Uterus (tissue), 4 donors: ENCODE measurements at places on chromosomes 5 and 9. TPM values are rescaled to one million over a fixed set of nuclear protein-coding genes. Genes with fewer than 3 reads are reported as not detected.

ENG gene
- total RNA-seq: 14.0 TPM

GRCh38 chr5:62286834-62287233 is 19.2 kb upstream of the KIF2A start:
- H3K4me3 ChIP-seq: no peak overlapping the region
- H3K4me1 ChIP-seq: no peaks in the 10 kb centered on the region
- no peak for DNase-seq
- H3K27ac ChIP-seq: no peak overlapping the region
- no peaks in the 10 kb centered on the region for H3K27me3 ChIP-seq

ACER2 gene
- total RNA-seq: 5.7 TPM

- no peaks in the 10 kb centered on the region for H3K4me1 ChIP-seq
- no peaks in the 10 kb centered on the region for H3K36me3 ChIP-seq
- H3K27ac ChIP-seq: no peak overlapping the region
- H3K27me3 ChIP-seq: no peaks in the 10 kb centered on the region
- no peak overlapping the region for H3K4me3 ChIP-seq
Measured at GRCh38 chr5:94396687-94397086, 221.7 kb downstream of the KIAA0825 start.

DNA sequence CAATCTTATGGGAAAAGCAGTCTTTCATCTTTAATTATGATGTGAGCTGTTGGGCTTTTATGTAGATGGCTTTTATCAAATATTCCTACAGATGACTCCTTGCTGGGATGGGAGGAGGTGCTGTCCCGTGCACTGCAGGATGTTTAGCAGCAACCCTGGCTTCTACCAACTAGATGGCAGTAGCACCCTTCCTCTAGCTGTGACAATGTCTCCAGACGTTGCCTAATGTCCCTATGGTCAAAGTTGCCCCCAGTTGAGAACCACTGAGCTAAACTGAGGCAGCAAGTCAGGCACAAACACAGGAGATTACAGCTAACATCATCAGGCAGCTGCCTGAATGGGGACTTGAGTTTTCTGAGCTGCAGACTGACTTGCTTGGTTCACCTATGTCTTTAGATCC is 401.9 kb upstream of the PDE4D start:
- no peaks in the 10 kb centered on the region for H3K36me3 ChIP-seq
- no peak overlapping the region for H3K4me3 ChIP-seq
- H3K4me1 ChIP-seq: no peaks in the 10 kb centered on the region

- no peak overlapping the region for H3K27ac ChIP-seq
- H3K4me1 ChIP-seq: no peaks in the 10 kb centered on the region
- H3K36me3 ChIP-seq: no peaks in the 10 kb centered on the region
- H3K27me3 ChIP-seq: no peaks in the 10 kb centered on the region
- DNase-seq: no peak
Measured at GRCh38 chr9:14170392-14170931, 143.5 kb downstream of the NFIB start.

DNA sequence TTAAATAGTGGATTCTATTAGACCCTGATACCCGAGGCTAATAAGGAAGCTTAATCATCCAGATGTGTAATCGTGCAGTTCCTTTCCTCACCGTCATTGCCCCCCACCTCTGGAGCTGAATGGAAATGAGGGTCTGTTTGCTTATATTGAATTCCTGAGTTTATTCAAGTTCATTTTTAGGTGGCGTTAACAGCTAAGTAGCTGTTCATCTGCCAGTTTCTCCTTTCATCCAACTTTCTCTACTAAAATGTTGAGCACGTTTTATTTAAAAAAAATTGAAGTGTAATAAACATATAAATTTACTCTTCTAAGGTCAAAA is 291.0 kb downstream of the DOCK8 start:
- H3K27me3 ChIP-seq: no peaks in the 10 kb centered on the region
- no peak for DNase-seq
- H3K4me3 ChIP-seq: peak overlapping the region; percentile 73
- H3K36me3 ChIP-seq: no peaks in the 10 kb centered on the region
- H3K4me1 ChIP-seq: no peaks in the 10 kb centered on the region

CDC20B gene
- total RNA-seq: not detected

DNA sequence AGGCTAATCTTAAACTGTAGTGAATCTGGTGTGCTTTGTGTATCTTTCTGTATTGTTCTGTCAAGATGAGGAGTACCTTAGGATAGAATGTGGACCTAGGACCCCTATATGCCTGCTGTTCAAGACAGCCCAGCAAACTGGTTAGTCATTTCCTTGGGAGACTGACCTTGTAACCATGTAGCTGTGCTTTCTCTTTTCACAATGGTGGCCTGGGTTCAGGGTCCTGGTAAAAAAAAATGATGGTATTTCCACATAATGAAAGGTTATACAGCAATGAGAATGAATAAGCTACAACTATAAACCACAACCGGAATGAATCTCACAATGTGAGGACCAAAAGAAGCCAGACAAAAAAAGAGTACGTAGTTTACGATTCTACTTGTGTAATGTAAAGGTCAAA is 36.4 kb upstream of the F2RL1 start:
- H3K4me1 ChIP-seq: no peaks in the 10 kb centered on the region
- no peak for DNase-seq
- H3K27me3 ChIP-seq: no peaks in the 10 kb centered on the region
- H3K27ac ChIP-seq: no peak overlapping the region

FAM169A gene
- 26.5 TPM for total RNA-seq

GRCh38 chr9:135279834-135280393 is 192.4 kb downstream of the OLFM1 start:
- DNase-seq: no peak
- H3K4me3 ChIP-seq: no peak overlapping the region
- no peak overlapping the region for H3K27ac ChIP-seq
- no peaks in the 10 kb centered on the region for H3K36me3 ChIP-seq

GRCh38 chr9:98971168-98971914 is 27.6 kb downstream of the COL15A1 start:
- peak; percentile 56 for DNase-seq
- H3K4me3 ChIP-seq: no peak overlapping the region
- no peaks in the 10 kb centered on the region for H3K4me1 ChIP-seq

GRCh38 chr9:36789886-36790285 is 217.2 kb downstream of the MELK start:
- DNase-seq: no peak
- H3K4me3 ChIP-seq: no peak overlapping the region
- H3K27me3 ChIP-seq: no peaks in the 10 kb centered on the region
- H3K4me1 ChIP-seq: no peaks in the 10 kb centered on the region
- H3K36me3 ChIP-seq: no peaks in the 10 kb centered on the region
- H3K27ac ChIP-seq: no peak overlapping the region

CCNH gene
- 65.6 TPM for total RNA-seq

JADE2 gene
- total RNA-seq: 16.1 TPM

GRCh38 chr5:6466975-6467567 is 18.4 kb downstream of the UBE2QL1 start:
- H3K4me1 ChIP-seq: no peaks in the 10 kb centered on the region
- H3K27ac ChIP-seq: no peak overlapping the region
- DNase-seq: no peak
- H3K36me3 ChIP-seq: no peaks in the 10 kb centered on the region
- H3K4me3 ChIP-seq: no peak overlapping the region

FKBP15 gene
- total RNA-seq: 29.7 TPM

- no peak within 1 kb of the TSS for H3K27ac ChIP-seq
- H3K4me1 ChIP-seq: no peaks in the 10 kb centered on the region
- H3K27me3 ChIP-seq: no peaks in the 10 kb centered on the region
- no peak within 1 kb of the TSS for H3K4me3 ChIP-seq
Measured at GRCh38 chr5:139383275-139383992, at the start of gene SLC23A1. TSS of gene SLC23A1 (minus strand) at chr5:139383297. CDS start at chr5:139383253, 44 bp downstream.

DNA sequence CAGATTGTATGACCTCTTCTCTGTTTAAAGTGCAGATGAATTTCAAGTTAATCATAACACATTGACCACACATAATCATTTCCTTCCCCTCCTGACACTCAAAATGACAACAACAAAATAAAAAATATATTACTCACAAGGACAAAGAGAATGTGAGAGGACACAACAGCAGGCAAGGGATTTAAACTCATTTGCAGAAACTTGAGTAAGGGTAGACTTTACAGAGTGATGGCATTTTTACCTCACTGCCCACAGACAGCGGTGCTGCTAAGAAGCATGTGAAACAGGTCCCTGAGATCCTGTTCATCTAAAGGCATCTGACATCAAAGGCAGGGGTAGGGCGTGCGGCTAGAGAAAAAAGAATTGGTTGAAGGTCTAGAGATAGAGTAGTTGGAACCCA is 99.0 kb downstream of the TRIM36 start:
- no peak overlapping the region for H3K27ac ChIP-seq
- no peaks in the 10 kb centered on the region for H3K36me3 ChIP-seq
- H3K4me1 ChIP-seq: no peaks in the 10 kb centered on the region
- no peak for DNase-seq

OR1L4 gene
- not detected for total RNA-seq

GRCh38 chr5:98031496-98031895 is 742.0 kb upstream of the RGMB start:
- H3K4me1 ChIP-seq: no peaks in the 10 kb centered on the region
- no peak overlapping the region for H3K4me3 ChIP-seq
- DNase-seq: no peak
- no peaks in the 10 kb centered on the region for H3K36me3 ChIP-seq
- no peaks in the 10 kb centered on the region for H3K27me3 ChIP-seq

DNA sequence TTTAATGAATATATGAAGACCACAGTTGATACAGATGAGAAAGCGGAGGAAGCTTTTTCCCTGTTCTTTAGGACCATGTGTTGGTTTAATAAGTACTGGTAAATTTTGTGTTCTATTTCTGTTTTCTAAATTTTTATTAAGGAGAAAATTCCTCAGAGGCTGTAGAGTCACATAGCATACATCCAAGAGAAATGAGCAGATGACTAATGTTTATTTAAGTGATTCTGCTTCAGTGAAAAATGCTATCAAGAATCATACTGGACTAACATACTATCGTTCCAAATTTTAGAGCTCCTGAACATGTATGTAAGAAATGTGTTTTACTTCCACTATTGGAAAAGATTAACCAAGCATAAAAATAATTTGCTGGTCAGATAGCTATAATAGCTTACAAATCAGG is 115.0 kb downstream of the KIAA1958 start:
- no peak overlapping the region for H3K27ac ChIP-seq
- H3K36me3 ChIP-seq: no peaks in the 10 kb centered on the region
- H3K4me1 ChIP-seq: no peaks in the 10 kb centered on the region
- no peaks in the 10 kb centered on the region for H3K27me3 ChIP-seq

DNA sequence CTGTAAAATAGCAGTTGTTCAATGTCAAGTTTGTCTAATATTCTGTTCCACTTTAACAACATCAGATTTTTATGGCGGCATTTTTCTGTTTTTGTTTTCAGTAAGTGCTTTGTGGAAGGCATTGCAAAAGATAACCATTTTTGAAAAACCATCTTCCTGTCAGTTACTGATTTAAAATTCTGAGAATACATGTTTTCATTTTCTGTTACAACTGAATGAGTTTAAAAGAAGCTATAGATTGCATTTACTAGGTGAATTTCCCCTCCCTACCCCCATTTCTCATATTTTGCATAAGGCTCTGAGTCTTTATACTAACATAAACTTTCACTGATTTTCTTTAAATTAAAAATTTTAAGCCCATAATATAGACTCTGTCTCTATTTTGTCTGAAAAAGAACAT is 4.6 kb upstream of the ERAP2 start:
- no peaks in the 10 kb centered on the region for H3K4me1 ChIP-seq
- no peaks in the 10 kb centered on the region for H3K27me3 ChIP-seq
- DNase-seq: no peak
- no peak overlapping the region for H3K4me3 ChIP-seq
- H3K36me3 ChIP-seq: no peaks in the 10 kb centered on the region

DNA sequence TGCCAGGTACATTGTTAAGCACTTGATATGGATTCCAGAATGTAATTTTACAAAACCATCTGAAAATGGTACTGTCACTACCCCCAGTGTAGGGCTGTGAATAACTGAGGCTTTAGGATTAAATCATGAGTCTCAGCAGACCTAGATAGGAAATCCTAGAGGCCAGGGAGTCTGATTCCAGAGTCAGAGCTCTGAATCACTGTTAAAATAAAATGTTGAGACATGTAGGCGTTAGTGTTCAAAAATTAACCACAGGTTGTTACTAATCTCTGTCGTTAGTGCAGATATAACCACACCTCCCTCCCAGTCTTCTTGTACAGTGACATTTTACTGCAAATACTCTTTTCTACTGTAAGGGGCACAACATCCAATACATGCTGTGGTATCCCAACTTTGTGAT is 1828.8 kb downstream of the MAT2B start:
- no peak for DNase-seq
- H3K4me3 ChIP-seq: no peak overlapping the region
- no peaks in the 10 kb centered on the region for H3K36me3 ChIP-seq
- no peaks in the 10 kb centered on the region for H3K27me3 ChIP-seq
- no peaks in the 10 kb centered on the region for H3K4me1 ChIP-seq
- H3K27ac ChIP-seq: no peak overlapping the region

FAT2 gene
- 0.12 TPM for total RNA-seq

DNA sequence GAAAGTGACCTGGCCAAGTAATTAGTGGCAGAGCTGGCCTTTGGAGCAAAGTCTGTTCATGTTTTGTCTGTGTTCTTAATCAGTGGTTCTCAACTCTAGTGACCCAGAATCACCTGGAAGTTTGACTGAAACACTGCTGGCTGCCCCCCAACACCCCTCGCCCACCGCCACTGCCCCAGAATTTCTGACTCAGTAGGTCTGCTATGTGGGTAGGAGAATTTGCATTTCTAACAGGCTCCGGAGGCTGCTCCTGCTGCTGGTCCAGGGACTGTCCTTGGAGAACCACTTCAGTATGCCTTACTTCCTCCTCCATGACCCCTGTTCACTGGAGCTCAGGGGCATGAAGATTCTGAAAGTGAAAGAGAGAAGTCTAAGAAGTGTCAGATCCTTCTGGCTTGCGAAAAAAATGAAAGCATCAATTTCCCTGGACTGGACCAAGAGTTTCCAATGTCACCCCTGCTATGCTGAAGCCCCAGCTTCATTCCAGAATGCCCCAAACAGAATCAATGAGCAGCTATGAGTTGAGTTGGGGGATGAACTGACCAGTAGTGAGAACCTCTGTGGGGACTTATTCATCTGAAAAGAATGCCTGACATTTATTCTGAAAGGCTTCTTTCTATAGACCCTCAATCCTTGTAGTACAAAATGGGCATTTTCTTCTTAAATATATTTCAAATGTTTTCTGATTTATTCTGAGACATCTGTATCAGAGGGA is 20.8 kb upstream of the COL15A1 start:
- DNase-seq: no peak
- peaks cover 3% of the 10 kb centered on the region for H3K4me1 ChIP-seq
- H3K27me3 ChIP-seq: no peaks in the 10 kb centered on the region
- H3K36me3 ChIP-seq: no peaks in the 10 kb centered on the region

- DNase-seq: no peak
- no peak overlapping the region for H3K27ac ChIP-seq
- no peaks in the 10 kb centered on the region for H3K27me3 ChIP-seq
- no peaks in the 10 kb centered on the region for H3K36me3 ChIP-seq
Measured at GRCh38 chr5:167720676-167721260, 570.7 kb upstream of the WWC1 start.

FRMPD1 gene
- not detected for total RNA-seq

DNA sequence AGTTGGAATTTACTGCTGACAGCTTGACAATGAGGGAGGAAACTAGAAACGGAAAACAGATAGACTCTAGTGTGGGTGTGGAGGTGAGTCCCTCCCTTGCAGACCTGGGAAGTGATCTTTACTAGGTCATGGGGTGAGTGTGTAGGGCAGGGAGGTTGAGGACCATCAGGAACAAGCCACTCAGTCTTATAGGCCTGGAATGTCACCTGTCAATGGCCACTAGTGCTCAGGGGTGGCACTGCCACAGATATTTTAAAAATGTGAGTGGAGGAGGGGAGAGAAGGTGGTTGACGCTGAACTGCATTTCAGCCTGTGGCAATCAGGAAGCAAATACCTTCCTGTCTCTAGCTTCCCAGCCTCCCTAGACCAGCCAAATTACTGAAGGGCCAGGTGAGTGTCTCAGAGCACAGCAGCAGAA is 9.0 kb downstream of the OR2S2 start:
- no peaks in the 10 kb centered on the region for H3K4me1 ChIP-seq
- no peak overlapping the region for H3K4me3 ChIP-seq
- no peak overlapping the region for H3K27ac ChIP-seq
- DNase-seq: no peak
- H3K36me3 ChIP-seq: no peaks in the 10 kb centered on the region
